ENCODE measurements at places on chromosomes 2 and 18.

DNA sequence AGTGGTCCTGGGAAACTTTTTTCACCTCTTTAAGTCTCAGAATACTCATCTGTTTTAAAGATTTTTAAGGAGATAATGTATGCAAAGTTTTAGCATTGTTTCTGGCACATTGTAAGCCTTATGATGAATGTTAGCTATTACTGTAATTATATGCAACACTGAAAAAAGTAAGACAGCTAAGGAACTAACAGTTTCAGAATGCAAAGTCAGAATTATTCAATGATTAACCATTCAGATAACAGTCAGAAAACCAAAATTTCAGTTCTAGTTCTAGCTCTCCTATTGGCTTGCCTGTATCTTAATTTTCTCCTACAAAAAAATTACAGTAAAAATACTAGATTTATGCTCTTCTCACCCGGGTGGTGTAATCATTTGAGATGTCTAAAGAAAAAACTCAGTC lies 101.1 kb downstream of the SLC4A10 start:
- no peak for DNase-seq

DNA sequence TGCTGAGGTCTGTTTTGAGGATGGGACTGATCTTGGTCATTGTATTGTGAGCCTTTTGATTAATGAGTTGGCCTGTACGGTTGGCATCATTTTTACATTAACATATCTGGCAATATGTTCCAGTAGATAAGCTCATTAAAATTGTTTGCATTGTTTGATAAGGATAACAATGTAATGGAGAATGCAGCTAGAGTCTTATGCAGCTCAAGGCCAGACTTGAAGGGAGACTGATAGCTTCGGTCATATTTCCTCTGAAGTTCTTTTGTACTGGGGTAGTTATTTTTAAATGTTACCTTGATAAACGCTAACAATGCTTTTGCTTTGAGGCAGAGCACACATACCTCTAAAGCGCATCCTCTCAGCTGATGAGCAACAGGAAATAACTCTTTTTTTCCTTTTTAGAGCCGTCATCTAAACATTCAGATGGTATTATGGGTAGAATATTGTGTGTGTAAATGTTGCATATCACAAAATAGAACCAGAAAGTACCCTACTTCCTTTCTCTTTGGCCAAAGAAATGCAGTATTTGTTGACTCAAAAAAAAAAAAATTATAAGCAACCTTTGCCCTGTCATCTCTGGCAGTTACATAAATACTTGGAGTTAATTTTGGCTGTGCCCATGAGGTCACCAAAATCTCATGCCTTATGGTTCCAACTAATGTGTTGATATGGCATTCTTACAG lies 1.3 kb downstream of the MAPRE2 start:
- DNase-seq: no peak

DNA sequence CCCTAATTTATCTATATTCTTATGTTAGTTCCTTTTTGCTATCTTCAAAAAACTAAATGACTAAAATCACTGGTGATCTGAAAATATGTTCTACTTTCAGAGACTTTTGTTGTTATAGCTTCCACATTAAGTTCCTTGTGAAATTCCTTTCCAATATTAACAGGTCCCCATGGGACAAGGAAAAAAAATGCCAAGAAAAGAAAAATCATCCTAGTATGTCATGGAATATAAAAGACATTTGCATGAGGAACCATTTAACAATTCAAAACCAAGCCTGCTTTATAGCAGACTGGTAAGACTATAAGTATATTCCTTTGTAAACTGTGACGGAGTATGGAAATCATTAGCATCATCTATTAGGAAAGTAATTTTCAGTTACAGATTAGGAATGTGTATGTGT lies 48.1 kb downstream of the COBLL1 start:
- DNase-seq: no peak

- DNase-seq: no peak
These were observed 99.0 kb downstream of the MBP start for GRCh38 chr18:77033575-77033974.

DNA sequence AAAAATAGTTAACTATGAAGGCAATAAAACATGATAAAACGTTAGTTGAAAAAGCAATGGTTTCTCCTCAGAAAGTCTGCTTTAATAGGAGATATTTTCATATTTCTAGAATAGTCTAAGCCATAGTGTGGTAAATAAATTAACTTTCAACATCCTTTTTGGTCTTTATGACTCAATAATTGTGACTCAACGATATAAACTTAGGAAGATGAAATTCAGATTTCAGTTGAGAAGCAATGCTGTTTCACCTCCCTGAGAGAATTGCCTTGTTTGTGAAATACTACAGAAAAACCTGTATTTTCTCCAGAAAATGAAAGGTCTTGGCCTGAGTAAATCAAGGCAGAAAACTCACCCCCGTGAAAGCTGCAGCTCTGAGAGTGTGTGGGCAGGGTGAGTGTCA lies 166.9 kb downstream of the ETAA1 start:
- no peak for DNase-seq

- no peak for DNase-seq
These were observed 4.6 kb upstream of the RHBDD1 start for GRCh38 chr2:226831266-226831665.

DNA sequence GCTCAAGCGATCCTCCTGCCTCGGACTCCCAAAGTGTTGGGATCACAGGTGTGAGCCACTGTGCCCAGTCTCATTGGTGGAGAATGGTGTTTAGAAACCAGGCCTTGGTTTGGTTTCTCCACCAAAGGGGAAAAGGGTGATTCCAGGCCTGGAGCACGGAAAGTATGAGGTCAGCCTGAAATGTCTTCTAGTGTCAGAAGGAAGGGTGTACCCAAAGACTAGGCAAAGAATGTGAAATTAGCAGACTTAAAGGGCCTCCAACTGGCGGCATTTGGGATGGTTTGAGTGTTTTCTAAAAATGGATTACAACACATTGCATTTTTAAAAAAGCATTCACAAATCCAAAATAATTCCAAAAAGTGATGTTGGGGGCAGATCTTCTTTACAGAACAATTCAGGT lies 139.6 kb downstream of the SH3BP4 start:
- no peak for DNase-seq

- DNase-seq: no peak
These were observed 118.7 kb downstream of the VAPA start for GRCh38 chr18:10032331-10033015.

GRCh38 chr2:43585708-43586107 lies 10.1 kb downstream of the THADA start:
- DNase-seq: no peak

DNA sequence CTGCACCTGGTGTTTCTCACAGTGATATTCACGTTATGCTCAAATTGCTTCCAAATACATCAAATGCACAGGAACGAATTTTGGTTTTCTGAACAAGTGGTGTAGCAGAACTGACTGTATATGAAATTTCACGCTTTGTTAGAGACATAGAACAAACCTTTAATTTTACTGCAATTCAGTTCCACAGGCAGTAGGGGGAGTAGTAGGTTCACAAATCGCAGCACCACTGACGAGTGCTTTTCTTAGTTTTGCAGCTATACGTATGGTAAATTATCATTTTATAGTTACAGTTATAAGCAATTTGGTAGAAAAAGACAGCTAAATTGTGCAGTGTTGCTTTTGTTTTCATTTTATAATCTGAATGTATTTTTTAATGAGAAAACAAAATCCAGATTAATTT lies 113.3 kb downstream of the KIAA1328 start:
- no peak for DNase-seq

- DNase-seq: no peak
These were observed 40.7 kb downstream of the ONECUT2 start for GRCh38 chr18:57475903-57476302.

- DNase-seq: no peak
These were observed 45.6 kb upstream of the INHBB start for GRCh38 chr2:120300385-120300784.

- no peak for DNase-seq
These were observed 24.8 kb upstream of the SLC9A2 start for GRCh38 chr2:102594445-102595016.

DNA sequence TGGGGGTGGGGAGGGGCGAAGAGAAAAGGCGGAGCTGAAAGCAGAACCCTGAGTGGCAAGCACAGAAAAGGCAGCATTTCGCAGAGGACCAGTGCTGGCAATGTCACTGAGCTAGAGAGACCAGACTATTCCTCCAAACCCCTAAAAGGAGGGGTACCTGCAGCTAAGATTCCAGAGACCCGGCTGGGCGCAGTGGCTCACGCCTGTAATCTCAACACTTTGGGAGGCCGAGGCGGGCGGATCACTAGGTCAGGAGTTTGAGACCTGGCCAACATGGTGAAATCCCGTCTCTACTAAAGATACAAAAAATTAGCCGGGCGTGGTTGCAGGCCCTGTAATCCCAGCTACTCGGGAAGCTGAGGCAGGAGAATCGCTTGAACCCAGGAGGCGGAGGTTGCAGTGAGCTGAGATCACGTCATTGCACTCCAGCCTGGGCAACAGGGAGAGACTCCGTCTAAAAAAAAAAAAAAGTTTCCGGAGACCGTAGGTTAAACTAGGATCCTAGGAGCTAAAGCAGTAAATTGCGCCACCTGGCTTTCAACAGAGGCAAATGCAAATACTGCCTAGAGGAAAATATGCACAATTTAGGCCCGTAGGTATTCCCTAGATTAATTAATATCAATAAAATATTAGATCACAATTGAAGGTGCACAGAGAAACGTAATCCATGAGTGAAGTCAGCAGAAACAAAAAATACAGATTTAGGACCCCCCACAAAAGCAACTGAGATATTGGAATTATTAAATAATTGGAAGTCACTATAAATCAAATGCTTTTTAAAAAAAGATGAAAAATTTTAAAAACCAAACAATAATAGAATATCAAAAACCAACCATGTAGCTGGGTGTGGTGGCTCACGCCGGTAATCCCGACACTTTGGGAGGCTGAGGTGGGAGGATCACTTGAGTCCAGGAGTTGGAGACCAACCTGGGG lies 4.9 kb downstream of the UCN start:
- peak; percentile 72 for DNase-seq

DNA sequence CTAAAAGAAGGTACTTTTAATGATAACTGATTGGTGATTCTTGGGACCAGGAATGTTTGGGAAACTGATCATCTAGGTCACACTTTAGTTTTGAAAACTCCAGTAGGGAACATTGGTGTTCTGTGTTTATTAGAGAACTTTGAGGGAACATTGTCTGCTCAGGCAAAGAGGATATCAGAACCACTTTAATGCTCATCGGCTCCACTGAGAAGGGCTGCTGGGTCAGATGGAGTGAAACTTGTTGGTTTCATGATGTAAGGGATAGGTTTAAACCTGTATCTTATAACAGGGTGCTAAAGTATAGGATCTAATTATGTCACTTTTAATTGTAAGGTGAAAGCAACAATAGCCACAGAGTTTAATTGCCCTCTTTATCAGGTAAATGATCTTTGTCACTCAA lies 14.2 kb upstream of the POLI start:
- DNase-seq: no peak

GRCh38 chr2:226575928-226576327 lies 223.7 kb downstream of the IRS1 start:
- DNase-seq: no peak

DNA sequence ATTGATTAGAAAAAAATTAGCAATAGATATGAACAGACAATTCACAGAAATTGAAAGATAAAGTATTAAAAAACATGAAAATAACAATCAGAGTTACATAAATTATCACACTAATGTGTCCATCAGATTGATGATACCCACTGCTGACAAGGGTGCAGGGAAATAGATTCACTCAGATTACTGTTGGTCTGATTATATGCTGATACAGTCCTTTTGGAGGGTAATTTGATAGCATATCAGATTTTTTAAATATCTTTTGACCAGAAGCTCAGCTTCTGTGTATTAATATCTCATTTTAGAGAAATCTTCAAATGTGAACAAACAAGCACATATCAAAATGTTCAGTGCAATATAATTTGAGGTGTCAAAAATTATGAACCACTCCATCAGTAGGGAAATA lies 157.9 kb upstream of the EPC2 start:
- DNase-seq: no peak

GRCh38 chr2:100817388-100817985 lies 2.5 kb upstream of the NPAS2 start:
- DNase-seq: no peak

GRCh38 chr18:58272779-58273435 lies 228.9 kb downstream of the NEDD4L start:
- no peak for DNase-seq

GRCh38 chr2:72956936-72957335 lies 39.6 kb downstream of the EMX1 start:
- no peak for DNase-seq

- peak; percentile 19 for DNase-seq
These were observed 317.3 kb upstream of the THUMPD2 start for GRCh38 chr2:40096360-40096759.

DNA sequence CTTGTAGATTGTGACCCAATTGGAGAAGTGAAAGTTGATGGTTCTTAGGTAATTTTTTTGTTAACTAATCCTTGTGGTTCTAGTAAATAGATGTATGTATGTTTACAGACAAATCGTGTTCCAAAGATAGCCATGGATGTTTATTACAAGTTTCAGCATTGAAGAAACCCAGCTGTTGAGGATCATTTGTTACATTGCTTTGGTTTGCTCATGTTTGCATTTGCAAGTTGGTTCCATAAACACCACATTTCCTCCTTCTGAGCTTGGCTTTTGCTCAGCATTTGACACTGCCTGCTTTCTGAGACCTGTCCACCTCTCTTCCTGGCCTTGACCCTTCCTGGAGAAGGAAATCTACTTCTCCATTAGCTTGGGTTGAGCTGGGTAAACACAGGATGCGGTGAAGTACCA lies 1.8 kb upstream of the CCDC68 start:
- no peak for DNase-seq
